Bone marrow (tissue), 2 donors: ENCODE measurements at places on chromosomes 3 and 15.

- no peak for DNase-seq
Measured at GRCh38 chr3:4359805-4360502, 56.8 kb downstream of the SETMAR start.

- DNase-seq = no peak
Measured at GRCh38 chr15:86834115-86834863, 754.6 kb downstream of the AGBL1 start.

- DNase-seq = no peak
Measured at GRCh38 chr3:186354100-186354499, 7.9 kb downstream of the DGKG start.

DNA sequence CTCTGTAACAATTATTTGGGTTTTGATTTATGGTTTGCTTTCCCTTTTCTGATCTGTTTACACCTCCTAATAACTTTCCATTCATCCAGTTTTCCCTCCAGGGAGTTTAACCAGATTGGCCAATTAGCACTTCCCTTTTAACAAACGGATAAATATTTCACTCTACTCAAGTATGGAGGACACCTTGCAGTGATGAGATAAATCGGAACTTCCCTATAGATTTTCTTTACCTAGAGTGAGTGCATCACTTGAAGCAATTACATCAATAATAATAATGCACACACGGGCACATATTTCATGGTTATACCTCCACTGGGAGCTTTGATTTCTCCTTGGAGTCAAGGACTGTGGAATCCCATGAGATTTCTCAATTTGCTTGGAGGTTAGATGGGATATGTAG lies 239.1 kb upstream of the CFAP20DC start:
- no peak for DNase-seq

DNA sequence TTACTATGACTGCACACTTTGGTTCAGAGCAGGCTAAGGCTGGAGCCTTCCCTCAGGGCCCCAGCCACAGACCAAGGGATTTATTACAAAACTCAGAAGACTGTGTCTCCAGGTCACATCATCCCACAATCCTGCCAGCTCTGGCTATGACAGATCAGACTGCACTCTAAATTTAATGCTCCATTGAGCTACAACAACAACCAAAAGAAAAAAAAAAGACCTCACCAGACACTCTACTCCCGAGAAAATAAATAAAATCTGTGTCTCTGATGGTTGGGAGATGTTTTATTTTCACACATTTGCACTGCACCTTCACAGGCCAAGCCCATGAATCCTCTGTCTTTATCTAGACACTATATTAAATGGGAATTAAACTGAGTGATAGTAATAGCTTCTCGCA lies 50.8 kb upstream of the CTNNB1 start:
- DNase-seq = no peak

- DNase-seq = no peak
Measured at GRCh38 chr3:105343991-105344390, 22.7 kb upstream of the ALCAM start.

DNA sequence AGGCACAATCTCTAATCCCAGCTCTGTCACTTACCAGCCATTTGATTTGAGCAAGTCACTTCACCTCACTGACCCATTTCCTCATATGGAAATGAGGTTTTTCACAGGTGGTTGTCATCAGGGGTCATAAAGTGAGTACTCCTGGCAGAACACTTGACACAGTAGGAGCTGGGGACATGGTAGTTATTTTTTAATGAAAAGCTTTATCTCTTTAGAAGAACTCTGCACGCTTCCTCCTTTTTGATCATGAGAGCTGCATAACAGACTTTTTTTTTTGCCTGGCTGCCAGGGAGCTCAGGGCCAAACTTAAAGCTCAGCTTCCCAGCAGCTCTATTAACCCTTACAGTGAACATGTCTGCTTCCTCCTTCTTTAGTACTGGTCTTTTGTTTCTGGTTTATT lies 8.4 kb downstream of the VWA5B2 start:
- DNase-seq = no peak

- DNase-seq = peak; percentile 7
Measured at GRCh38 chr3:195270079-195270816, 711 bp downstream of the XXYLT1 start.

DNA sequence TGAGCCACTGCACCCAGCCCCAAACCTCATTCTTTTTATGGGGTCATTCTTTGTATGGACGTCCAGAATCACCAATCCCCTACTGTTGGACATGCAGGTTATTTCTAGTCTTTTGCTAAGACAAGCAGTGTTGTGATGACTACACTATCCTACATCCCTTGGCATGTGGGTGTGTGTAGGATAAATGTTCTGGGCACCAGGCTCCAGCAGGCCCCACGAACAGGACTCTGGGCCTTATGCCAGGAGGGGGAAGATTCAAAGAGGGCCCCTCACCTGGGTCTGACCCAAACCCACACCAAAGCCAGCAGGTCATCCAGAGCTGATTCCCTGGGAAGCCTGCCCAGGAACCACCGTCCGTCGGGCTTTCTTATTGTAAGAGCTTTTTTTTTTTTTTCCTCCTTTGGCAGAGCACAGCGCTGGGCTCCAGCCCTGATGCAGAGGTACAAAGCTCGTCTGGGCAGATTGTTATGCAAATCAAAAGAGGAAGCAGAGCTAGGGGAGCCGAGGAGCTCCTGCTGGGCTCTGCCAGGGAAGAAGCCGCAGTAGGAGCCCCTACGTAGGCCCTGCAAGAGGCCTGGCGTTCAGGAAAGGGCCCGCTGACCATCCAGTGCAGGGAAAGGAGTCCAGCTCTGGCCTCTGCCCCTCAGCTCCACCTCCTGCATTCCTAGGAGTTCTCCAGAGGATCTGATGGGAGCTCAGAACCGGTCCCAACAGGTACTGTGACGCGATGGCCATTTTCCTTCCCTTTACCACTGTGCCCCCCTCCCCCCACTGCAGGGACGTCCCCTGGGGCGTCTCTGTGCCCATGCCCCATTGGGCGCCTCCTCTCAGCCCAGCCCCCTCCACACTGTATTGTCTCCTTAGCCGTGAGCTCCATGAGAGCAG lies 29.0 kb upstream of the FURIN start:
- peak; percentile 64 for DNase-seq
